ENCODE measurements at places on chromosomes 11 and 22.

DNA sequence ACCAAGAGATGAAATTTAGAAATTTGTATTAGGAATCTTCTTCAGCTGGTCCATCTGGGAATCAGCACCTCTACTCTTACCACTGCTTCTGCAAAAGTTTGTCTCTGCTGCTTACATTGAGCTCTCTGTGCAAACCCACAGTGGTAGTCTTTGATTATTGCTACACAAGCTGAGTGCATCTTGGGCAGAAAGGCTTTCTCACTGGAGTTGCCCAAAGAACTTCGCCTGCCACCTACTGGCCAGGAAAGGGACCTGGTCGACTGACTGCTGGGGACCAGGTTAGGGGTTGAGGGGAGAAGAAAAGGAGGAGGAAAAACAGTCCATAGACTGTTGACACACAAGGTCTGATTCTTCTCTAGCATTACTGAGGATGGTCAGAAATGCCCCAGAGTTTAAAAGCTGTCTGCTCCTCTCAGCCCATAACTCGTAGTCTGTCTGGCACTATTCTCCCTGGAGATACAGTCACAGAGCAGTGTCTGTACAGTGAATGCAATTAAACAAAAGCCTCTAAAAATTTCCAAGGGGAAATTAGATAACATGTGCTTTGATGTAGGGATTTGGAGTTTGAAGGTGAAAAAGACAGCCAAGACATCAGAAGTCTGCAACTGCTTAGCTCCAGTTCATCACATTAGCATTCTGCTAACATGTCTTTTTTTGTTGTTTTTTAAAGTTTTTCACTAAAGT lies 215.0 kb upstream of the CTSC start:
- DNase-seq: peak; percentile 12

DNA sequence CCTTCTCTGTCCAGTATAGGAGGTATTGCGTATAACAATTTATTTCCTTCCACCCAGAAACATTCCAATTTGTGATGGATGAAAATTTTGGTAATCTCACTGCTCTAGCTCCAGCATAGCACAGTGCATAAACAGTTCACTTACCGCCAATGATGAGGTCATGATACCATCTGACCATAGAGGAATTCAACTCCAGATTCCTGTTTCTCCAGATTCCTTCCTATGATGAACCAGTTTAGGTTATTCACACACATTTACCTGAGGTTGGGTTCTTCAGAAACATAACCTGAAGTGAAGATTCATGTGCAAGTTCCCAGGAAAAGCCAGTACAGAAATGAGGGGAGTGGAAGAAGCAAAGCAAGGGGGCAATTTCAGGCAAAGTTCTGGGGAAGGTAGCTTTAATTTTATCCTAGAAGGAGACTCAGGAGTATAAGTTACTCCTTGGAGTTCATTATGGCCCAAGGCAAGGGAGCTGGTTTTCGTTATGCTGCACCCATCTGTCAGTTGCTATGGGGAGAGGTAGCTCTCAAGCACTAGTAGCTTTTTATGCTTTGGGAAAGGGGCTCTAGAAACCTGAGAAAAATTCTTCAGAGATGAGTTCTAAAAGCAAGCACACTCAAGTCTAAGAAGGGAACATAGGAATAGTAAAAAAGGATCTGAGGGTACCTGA lies 121.6 kb downstream of the CASP12 start:
- DNase-seq: no peak

DNA sequence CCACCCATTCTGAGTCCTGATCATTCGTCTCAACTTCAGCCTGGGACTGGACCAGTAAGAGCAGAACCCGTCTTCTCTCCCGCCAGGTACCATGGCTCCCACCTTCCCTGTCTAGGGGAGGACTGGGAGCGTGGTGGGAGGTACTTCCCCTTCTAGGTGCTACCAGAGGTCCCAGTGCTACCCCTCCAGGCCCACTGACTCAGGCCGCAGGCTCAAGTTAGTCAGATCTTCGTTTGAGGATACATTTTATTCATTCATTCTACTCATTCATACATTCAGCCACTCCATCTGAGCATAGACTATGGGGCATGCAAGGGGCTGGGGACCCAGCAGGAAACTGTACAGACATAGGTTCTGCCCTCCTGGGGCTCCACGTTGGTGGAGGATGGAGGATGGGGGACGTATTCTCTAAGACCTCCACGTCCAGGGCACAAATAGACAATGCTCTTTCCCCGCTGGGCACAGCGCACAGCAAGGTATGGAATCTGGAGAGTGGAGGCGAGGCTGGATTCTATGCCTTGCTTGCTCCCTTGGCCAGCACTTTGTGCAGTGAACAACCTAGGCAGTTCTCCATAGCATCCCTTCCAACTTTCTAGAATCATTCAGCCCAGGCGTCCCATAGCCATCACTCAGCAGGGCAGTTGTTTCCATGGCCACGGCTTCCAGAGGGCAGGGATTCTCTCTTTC lies 1.0 kb upstream of the RAB3IL1 start:
- no peak for DNase-seq

DNA sequence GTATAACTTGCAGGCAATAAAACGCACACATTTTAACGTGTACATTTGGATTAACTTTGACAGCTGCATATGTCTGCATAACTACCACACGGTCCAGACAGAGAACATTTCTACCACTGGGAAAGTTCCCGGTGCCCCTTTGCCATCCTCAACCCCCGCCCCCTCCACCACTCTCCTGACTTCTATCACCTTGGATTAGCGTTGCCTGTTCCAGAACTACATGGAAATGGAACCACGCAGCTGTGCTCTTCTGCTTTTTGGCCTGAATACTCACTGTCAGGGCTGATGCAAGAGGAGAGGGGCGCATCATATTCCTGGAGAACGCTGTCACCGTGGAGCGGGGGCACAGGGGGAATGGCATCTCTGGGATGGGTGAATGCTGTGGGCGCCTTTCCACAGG lies 62.1 kb downstream of the LRP5 start:
- DNase-seq: no peak

DNA sequence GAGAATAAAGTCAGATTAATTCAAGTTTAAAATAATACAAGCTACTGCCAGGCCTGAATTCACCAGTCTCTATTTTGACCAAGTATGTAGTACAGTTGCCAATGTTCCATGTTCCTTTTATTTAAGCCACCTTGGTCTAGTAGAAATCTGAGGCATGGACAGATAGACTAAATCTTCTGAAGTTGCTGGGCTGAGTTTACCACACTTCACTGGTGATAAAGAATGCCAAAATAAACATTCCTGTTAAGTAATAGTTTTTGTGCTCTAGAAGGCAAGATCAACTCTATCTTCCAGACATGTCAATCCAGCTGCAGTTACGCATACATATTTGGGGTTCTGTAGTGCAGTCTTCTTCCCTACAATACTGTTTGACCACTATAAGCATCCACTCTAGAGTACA lies 83.9 kb upstream of the C11orf87 start:
- no peak for DNase-seq

DNA sequence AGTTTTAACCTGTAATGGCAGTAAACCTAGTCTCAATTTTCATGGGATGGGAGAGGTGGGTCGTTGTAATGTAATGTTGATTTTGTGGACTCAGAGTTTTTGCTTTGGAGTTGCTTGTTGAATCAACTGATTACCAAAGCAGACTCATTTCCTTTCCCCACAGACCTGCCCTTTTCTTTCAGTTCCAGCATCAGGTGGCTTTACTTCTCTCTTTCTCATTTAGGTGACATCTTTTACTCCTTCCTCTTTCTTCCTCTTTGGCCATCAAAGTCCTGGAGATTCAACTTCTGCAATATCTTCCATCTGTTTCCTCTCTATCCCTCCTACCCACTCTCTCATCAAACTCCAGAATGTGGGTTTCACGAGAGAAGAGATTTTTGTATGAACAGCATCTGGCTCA lies 313.9 kb downstream of the TMEM135 start:
- no peak for DNase-seq

GRCh38 chr11:95247127-95247684 lies 16.2 kb upstream of the SESN3 start:
- no peak for DNase-seq

DNA sequence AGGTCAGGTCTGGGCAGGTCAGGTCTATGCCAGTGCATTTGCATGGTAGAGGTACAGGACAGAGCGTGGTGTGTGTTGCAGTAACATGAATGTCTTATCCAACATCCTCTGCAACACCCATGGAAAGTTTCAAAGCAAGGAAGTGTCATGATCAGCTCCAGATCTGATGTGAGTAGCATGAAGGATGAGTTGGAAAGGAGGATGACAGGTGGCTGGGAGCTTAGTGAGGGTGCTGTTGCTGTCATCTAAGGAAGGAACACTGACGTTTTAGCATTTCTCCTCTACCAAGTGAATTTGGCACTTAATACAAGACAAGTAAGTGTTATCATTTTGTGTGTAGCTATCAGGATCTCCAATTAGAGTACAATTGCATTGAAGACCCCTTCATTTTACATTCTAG lies 65.1 kb downstream of the GRK3 start:
- no peak for DNase-seq

GRCh38 chr11:35927682-35928081 lies 16.2 kb upstream of the LDLRAD3 start:
- DNase-seq: no peak

- DNase-seq: no peak
These were observed 1102.6 kb downstream of the DLG2 start for GRCh38 chr11:84524422-84525051.

GRCh38 chr11:79940974-79941735 lies 500.3 kb upstream of the TENM4 start:
- DNase-seq: no peak

DNA sequence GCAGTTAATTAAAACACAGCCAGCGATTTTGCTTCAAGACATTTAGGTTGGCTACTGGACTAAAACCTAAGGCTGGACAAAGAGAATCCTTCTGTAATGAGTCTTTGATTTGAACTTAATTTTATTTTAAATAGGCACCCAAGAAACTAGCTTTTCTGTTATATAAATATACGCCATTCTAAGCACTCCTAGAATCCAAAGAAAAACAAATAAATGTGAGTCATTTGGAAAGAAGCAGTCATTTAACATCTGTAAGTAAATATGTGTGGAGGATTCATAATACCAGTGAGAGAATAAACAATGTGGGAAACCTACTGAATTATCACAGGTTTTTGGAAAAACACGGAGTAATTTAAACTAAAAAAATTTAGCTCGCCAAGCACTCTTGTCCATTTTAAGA lies 1.2 kb upstream of the TECTA start:
- no peak for DNase-seq

GRCh38 chr11:92008249-92008648 lies 216.4 kb upstream of the FAT3 start:
- no peak for DNase-seq

- no peak for DNase-seq
These were observed 599 bp downstream of the TIMM10B start for GRCh38 chr11:6481924-6482275.

DNA sequence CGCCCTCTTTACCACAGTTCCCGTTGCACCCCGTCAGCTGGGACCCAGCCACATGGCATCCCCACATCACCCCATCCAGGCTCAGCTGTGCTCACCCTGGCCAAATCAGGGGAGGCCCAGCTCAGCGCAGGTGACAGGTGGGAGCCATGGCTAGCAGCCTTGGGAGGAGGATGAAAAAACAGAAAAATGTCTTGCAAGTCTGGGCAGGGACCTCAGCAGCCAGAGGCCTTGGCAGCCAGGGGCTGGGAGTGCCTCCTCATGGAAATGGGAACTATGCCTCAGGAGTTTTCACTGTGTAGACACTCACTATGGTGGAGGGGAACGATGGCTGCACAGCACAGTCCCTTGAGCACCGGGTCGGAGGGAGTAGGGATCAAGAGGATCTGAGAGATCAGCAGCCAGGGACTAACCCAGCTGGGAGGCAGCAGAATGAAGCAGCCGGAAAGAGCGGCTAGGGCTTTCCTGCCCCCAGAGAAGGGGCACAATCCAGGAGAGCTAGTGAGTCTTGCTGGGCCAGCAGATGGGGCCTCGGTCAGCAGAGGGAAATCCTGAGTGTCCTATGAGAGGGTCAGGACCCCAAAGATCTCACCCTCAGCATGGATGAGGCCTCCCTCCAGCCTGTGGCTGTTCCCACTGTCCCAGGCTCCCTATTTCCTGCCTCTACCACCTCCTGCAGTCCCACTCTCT lies 6.2 kb upstream of the FTH1 start:
- DNase-seq: no peak
